ENCODE measurements at places on chromosomes 5 and 9.

GRCh38 chr9:438066-438465 lies 223.4 kb downstream of the DOCK8 start:
- no peak for DNase-seq

GRCh38 chr5:33725806-33726205 lies 166.0 kb downstream of the ADAMTS12 start:
- DNase-seq = no peak

DNA sequence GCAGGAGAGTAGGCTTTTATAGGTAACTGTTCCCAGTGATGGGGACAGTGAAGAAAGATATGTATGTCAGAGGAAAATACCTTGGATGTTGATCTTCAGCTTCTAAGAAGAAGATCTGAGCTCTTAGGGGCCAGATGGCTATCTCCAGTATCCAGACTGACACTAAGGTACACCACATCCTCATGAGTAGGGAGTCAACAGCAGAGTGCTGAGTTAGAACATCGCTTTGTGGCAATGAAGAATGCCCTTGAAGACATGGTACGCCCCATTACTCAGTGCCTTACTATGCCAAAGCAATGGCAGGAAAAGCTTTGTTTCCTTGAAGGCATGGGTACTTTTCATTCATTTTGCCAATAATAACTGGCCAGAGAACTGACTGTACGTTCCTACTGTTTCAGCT lies 263.7 kb downstream of the CEMIP2 start:
- DNase-seq = no peak

DNA sequence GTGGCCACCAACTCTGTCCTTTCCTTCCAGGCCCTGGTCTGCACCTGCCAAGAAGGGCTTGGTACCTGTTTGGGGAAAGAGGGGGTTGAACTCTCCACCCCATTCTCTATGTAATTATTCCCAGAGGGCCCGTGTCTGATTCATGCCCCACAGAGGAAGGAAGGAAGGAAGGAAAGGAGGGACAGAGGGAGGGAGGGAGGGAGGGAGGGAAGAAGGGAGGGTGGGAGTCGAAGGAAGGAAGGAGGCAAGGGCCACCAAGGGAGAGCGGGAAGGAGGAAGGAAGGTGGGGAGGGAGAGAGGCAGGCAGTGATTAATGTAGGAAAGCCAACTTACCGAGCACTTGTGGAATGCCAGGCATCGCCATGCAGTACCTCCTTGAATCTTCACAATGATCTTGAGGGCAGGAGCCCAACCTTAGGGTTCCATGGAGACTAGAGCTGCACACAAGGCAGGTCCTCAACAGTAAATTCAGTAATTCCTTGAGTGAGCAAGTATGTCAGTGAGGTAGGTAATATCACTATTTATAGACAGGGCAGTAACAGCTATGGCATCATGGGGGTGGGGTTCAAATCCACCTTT lies 75.8 kb downstream of the FGF18 start:
- no peak for DNase-seq

DNA sequence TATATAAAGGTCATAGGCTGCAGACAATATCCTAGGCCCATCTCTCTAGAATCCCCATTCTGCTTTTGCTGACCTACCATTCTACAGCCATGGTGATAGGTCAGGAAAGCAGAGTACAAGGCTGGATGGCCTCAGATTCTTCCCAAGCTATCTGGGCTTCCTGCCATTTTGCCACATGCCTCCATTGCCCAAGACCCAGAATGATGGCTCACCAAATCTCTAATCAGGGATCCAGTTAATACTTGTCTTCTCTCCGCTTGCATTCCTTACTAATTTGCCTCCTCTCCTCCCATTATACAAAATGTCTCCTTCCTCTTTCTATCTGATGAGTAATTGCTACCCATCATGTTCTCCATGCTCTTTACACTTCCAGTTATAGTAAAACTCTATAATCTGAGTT lies 22.7 kb upstream of the NDUFS4 start:
- no peak for DNase-seq

- DNase-seq = no peak
These were observed 55.3 kb upstream of the ALDH1A1 start for GRCh38 chr9:73007966-73008672.

DNA sequence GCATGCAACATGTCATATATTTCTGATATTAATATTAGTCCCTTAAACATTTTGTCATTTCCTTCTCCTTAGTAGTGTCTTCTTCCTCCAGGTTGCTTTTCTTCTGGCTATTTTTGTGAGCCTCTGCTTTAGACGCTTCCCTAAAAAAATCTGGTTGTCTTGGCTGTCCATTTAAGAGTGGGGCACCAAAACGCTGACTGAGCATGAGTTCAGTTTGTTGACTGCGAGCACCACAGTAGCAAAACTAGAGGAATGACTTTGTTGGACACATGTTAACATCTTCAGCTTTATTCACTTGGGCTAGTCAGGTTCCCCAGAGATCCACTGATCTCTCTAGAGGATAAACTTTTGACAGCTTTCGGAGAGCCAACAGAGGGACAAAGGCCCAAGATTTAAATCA lies 19.3 kb upstream of the TEK start:
- no peak for DNase-seq

GRCh38 chr5:161034451-161034850 lies 182.4 kb upstream of the ATP10B start:
- no peak for DNase-seq

- no peak for DNase-seq
These were observed 87.4 kb upstream of the CD180 start for GRCh38 chr5:67283988-67284487.

DNA sequence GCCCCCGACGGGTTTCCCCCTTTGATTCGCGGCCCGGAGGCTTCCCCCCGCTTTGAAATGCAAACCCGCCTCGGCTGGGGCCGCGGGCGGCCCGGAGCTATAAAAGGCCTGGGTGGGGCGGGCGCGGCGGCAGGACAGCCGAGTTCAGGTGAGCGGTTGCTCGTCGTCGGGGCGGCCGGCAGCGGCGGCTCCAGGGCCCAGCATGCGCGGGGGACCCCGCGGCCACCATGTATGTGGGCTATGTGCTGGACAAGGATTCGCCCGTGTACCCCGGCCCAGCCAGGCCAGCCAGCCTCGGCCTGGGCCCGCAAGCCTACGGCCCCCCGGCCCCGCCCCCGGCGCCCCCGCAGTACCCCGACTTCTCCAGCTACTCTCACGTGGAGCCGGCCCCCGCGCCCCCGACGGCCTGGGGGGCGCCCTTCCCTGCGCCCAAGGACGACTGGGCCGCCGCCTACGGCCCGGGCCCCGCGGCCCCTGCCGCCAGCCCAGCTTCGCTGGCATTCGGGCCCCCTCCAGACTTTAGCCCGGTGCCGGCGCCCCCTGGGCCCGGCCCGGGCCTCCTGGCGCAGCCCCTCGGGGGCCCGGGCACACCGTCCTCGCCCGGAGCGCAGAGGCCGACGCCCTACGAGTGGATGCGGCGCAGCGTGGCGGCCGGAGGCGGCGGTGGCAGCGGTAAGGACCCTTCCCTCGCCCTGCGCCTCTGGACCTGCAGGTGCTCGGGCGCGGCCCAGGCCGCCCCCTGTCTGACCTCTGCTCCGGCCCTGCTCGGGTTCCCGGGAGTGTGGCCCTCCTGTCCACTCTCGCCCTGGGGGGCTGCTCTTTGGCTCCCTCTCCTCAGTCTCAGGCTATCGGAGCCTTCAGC lies at the start of gene CDX1:
Gene CDX1, plus strand, starts transcription at position 129 of the 862 bp plus-strand sequence. Its CDS starts 99 bp downstream, at position 228.
- DNase-seq = no peak

DNA sequence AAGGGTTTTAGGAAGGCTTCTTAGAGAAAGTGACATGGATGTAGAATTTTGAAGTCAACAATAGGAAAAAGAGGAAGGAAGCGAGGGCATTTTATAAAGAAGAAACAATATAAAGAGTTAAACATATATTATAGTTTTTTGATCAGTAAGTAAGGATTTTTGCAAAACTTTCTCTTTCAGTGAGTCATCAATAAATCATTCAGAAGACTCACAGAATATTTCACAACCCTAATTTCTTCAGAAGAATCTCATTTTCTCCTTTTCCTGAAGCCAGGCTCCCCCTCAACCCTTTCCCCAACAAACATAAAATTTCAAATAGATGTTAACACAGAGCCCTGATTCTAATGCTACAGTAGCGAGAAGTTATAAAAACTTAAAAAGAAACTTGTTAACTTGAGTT lies 4.3 kb upstream of the COX7C start:
- DNase-seq = no peak

DNA sequence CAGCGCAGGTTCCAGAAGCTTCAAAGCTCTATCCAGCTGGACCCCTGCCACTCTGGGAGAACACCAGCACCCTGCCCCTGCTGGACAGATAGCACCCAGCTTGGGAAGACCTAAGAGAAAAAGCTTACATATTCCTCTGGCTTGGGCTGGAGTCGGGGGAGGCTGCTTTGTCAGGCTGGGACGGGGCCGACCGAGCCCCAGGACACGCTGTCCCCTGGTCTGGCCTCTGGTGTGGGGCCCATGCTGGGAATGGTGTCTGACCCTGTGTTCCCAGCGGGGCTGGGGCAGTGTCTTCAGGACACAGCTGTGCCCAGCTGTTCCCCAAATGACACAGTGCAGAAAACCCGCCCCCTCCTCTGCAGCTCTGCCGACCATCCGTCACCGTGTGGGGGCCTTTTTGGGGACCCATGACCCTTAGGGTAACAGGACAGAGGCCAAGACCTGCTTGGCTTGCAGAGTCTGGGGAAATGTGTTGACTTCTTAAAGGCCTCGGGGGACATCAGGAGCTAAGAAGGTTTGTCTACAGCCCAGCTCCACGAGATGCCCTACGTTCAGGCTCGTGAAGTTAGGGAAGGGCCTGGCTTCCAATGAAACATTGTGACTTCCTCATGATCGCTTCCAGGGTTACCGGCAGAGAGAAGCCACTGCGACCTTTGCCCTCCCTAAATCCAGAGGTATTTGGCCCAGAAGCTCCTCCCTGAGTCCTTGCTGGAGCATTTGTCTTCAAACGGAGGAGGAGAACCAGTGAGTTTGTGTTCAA lies 20.4 kb upstream of the SLC2A6 start:
- DNase-seq = no peak

DNA sequence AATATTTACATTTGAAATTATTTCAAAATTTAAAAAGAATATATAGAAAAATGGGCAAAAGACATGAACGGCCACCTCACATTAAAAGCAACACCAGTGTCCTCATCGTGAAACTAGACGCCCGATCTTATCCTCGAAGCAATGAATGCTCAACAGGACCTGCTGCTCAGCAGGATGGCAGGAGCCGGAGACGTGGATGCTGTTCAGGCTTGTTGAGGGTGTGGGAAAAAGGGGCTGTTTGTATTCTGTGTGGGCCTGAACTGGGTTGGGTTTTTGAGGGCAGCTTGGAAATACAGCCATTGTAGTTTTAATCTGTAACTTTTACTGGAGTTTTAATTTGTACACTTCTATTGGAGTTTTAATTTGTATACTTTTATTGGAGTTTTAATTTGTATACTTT lies 20.3 kb downstream of the EXOC3 start:
- no peak for DNase-seq

DNA sequence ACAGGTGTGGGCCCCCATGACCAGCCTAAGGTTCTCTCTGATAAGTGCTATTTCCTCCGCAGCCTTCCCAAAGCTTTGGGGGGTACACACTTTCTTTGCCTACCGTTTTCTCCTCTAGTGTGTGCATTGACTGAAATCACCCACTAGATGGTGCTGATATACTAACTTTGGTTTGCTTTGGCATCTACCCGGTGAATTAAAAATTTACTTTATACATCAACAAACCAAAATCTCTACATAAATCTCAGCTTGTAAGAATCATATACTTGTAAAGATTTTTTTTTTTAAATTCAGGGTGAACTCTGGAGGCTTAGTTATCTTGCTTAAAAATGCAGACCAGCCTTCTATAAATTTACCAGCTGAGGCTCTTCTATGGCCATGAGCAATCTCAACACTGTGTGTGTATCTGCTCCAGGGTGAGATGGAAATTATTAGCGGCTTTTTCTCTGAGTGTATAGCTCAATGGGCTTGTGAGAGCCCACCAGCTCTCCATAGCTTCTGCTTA lies 475.7 kb upstream of the TNC start:
- peak; percentile 56 for DNase-seq

- no peak for DNase-seq
These were observed 23.7 kb downstream of the BICD2 start for GRCh38 chr9:92740969-92741368.

GRCh38 chr5:88787856-88788255 lies 95.1 kb downstream of the MEF2C start:
- no peak for DNase-seq

GRCh38 chr5:79093762-79094161 lies 17.8 kb upstream of the BHMT start:
- no peak for DNase-seq

DNA sequence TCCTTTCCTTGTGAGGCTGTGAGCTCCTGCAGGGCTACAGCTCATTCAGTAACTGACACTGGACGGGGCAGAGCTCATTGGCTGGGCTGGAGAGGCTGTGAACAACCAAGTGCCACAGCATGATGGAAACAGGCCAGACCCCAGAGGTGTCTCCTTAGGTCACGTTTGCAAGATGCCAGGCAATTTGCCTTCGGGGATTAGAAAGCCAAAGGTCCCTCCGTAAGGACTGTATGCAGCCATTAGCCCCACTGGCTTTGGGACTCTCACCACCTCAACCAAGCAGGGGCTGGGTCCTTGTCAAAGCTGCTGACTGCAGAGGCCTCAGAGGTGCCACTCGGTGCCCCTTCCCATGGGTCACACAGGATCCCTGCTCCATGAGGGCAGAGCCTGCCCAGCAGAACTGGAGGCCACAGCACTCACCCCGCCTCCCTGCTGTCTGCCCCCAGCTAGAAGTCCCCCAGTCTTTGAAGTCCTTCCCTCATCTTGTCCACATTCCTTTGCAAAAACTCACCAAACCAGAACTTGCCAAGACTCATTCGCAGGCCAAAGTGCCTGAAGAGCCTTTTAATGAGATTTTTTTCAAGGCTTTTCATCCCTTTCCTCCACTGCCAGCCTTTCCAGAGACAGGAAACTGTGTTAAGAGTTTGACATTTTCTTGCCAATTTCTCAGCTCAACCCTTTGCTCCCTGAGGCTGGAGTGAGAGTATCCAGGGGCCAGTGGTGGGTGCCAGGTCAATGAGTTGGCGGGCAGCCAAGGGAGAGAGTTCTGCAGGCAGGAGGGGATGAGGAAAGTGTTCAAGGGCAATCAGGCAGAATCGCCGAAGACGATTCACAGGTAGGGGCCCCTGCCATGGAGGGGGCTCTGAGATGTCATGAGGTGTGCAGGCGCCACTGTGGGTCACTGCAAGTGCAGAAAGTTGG lies 39.7 kb upstream of the SLC25A51 start:
- DNase-seq = no peak

DNA sequence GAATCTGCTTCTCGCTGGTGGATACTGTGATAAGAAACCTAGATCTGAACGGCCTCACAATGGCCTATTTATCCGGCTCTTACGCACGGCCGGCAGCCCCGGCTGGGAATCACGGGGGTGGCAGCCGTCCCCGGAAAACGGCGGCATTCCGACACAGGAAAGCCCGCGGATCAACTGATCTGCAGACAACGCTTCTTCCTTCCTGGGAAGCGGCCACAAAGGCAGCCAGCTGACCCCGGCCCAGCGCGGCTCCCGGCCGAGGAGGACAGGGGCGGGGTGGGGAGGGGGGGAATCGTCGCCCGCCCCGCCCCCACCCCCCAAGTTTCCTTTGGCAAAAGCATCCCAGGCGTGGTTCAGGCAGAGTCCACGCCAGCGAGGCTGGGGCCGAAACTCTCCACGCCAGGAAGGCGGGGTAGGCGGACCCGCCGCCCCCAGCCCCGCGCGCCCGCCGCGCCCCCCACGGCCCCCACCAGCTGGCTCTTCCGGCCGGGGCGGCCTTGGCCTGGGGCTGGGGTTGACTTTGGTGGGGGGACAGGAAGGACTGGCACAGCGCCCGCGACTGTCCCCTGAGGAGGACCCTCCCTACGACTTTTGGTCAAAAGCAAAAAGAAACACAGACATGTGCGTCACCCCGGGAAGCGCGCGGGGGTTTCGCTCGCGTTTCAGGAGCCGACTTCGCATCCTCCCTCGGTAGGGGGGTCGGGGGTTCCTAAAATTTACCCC lies 247.7 kb upstream of the ANKRD55 start:
- no peak for DNase-seq

- no peak for DNase-seq
These were observed 49.9 kb downstream of the COL15A1 start for GRCh38 chr9:98993570-98993945.

Measured in NCI-H460 (cell line).